Tibial nerve (tissue), 4 donors: ENCODE measurements at places on chromosomes 5 and 9. TPM values are rescaled to one million over a fixed set of nuclear protein-coding genes. Genes with fewer than 3 reads are reported as not detected.

DNA sequence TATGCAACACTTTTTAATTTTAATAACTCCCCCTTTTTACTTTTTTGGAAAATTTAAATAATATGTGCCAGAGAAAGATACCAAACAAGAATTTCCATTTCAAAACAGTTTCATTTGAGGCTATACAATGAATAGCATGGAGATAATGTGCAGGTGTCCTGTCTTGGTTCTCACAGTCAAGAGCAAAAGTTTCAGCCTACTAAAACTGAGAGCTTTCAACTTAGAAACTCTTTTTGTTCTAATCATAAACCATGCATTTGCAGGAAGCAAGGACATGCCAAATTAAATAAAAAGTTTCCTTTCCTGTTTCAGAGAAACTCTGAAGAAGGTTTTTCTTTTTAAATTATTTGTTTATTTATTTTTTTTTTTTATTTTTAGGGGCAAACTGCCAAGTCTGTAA lies 1165.6 kb upstream of the SEMA6A start:
- no peak for DNase-seq

GRCh38 chr5:140232731-140233130 lies 57.7 kb downstream of the CYSTM1 start:
- DNase-seq: no peak

Gene PCDHGA8
- total RNA-seq: 5.7 TPM

DNA sequence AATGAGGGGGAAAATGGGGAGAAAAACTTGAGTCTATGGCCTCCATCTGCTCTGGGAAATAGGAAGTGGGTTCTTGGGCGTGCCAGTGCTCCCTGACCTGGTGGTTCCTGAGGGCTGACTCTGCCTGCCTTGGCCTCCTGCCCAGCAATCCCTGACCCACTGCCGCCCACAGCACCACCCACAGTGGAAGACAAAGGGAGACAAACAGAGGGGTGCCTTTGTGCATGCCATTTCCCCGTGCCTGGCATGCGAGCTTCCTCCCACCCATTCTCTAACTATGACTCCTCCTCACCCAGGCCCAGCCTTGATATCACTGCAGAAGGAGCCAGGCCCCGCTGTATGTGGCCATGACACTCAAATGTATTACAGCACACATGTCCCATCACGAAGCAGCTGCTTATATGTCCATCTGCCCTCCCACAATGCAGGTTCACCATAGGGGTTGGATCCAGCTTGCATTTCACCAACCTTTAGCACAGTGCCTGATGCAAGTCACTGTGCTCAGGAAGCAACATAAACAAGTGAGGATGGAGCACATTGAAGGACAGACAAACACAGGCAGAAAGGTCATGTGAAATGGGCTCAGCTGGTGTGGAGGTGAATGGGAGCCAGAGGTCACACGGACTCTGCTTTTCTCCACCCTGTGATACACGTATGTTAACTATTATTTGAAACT lies 84.4 kb downstream of the ADRB2 start:
- DNase-seq: peak; percentile 15

Gene IFNE
- not detected for total RNA-seq

DNA sequence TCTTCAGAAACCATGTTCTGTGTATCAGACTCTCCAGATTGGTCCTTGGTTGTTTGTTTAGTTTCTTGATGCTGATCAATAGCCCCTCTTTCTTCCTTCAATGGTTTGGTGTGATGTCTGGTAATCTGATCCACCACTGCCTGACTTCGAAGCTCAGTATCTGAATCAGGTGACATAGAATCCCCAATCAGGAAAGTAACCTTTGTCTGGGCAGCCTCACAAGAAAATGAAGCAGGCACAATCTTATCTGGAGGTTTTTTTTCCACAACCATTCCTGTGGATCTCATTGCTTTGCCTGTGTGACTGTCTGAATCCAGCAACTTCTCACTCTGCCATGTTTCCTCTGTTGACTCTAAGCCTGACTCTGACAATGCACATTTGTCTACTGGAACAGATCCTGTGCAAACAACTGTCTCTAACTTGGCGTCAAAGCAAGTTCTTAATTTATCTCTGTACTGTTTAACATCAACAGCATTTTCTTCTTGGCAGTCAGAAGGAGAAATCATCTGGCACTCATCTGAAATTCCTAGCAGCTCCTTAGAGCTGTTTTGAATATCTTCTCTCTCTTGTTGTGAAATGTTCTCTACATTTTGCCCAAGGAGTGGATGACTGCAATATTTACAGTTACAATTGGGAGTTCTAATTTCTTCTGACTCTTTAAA lies 37.1 kb upstream of the RAPGEF6 start:
- DNase-seq: no peak

Gene SHC3
- 3.9 TPM for total RNA-seq

- no peak for DNase-seq
These were observed 53.4 kb upstream of the SV2C start for GRCh38 chr5:76029739-76030138.

- no peak for DNase-seq
These were observed 45.7 kb downstream of the TMEM174 start for GRCh38 chr5:73218552-73219171.

GRCh38 chr5:99955006-99955405 lies 580.2 kb upstream of the FAM174A start:
- DNase-seq: no peak

DNA sequence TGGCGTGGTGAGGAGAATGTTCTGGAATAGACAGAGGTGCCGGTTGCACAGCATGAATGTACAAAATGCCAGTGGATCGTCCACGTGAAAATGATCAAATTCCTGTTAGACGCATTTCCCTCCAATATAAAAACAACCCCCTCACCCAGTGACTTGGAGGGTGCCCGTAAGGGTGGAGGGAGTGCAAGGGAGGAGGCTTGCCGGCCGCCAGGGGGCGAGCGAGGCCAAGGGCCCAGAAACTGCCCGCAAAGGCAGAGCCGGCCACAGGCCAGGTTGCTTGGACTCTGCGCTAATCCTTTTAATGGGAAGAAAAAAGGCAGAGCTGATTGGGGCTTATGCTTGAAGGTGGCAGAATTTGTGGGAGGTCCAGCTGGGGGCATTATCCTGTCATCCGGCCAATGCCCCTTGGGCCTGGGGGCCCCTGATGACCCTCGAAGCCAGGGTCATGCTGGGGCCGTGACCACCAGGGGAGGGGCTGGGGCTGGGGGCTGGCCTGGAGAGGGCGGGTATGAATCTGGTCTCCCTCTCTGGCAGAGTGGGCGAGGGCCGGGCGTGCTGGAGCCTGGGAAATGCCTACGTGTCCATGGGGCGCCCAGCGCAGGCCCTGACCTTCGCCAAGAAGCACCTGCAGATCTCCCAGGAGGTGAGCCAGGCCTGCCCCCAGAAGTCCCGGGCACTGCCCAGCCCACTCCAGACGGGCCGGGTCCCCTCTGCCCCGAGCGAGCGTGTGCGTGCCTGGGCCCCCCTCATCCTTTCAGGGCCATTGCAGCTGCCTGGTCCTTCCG lies 12.0 kb downstream of the GPSM1 start:
- peak; percentile 53 for DNase-seq

Gene SOX30
- total RNA-seq: not detected

- DNase-seq: no peak
These were observed 59.6 kb downstream of the GALNT12 start for GRCh38 chr9:98867103-98867428.

Gene ELAVL2
- not detected for total RNA-seq

GRCh38 chr5:144040615-144041305 lies 129.7 kb downstream of the YIPF5 start:
- no peak for DNase-seq

Gene CEMIP2
- total RNA-seq: 126 TPM

DNA sequence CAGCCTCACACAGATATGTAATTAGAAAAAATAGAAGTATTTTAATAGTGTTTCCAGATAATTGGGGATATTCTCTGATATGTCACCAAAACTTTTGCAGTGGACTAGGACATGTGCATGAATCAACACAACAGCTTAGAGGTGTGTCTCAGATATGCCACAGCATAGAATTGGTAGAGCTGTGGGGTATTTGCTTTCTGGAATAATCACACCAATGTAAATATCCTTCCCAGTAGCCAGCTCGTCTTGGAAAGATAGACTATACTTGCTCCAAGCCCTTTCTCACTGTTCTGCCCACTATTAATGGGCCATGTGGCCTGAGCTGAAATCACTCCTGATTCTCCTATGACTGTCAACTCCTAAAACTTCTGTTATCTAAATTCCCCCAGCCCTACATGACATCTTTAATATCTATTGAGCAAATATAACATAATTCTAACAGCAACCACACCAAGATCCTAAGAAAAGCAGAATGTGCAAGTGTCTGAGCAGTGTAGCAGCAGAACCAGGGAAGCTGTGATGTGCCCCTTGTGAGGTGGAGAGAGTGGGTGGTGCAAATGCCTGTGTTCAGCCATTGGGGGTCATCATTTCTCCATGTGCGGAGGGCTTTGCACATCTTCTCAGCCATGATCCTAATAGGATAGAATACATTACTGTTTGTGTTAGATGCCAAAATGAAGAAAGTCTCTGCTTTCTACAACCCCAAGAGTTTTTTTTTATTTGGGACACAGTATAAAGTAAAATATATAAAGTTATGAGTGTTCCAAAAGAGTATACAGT lies 65.0 kb downstream of the MELK start:
- no peak for DNase-seq

DNA sequence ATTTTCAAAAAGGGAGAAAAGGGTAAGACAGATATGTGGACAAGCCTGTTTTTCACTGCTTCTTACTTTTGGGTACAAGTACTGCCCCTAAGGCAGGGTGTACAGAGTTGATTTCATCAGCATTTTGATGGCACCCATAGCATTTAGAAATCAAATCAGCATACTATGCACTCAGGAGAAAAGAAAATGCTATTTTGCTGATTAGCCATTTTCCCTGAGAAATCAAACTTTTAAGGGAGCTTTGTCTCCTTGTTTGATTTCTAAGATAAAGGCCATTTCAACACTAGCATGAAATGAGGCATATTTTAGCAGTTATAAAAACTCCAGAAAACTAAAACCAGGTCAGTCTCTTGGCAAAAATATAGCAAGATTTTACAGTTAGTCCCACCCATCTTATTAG lies 2269.4 kb upstream of the WWC1 start:
- DNase-seq: no peak

- no peak for DNase-seq
These were observed 171.6 kb downstream of the TARS1 start for GRCh38 chr5:33612386-33612785.

Gene ANKRD55
- total RNA-seq: not detected

Gene NMUR2
- not detected for total RNA-seq

- no peak for DNase-seq
These were observed 14.6 kb downstream of the HK3 start for GRCh38 chr5:176884571-176884890.
